Activated CD4-positive, CD25-positive, alpha-beta regulatory T cell treated with anti-CD3 and anti-CD28 coated beads, Interleukin-2, amount 50 U/mL, for 16 hours (primary cell): ENCODE measurements at places on chromosomes 3 and 15.

DNA sequence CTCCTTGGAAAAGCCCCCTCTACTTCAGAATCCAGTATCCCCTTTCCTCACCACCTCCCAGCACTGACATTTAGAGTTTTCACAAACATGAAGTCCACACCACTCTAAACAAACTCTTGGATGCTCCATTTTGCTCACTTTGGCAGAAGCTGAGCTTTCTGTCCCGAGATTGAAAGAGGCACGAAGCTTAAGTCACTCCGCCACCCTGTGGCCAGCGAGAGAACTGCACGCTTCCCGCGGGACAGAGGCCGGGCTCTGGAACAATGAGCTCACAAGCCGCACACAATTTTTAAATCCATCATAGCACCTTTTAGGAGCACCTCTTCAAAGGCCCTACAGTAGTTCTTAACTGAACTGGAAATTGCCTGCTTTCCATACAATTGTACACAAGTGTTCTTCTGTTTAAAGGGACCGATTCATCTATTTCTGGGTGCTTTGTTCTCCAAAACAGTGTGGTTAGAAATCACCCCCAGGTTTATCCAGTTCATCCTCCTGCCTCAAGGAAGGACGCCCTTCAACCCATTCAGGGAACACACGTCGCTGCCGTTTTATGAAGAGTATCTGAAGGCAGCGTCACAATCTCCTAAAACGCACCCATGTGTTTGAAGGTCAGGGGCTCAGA, 226.1 kb downstream of the VPS13C start:
- peak; percentile 47 for DNase-seq

DNA sequence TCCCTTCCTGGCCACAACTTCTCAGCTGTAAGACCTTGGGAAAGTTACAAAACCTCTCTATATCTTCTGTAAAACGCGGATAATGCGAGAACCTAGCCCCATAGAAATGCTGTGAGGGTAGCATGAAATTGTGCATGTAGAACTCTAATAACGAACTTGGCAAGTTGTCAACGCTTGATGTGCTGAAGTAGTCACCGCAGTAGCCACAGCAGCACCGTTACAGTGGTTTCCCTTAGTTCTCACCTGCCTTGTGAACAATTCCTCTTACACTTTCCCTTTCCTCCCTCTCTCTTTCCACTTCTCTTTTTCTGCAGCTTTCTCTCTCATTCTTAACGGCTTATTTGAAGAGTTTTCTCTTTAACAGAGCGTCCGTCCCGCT, 447 bp upstream of the SHQ1 start:
- no peak for DNase-seq

DNA sequence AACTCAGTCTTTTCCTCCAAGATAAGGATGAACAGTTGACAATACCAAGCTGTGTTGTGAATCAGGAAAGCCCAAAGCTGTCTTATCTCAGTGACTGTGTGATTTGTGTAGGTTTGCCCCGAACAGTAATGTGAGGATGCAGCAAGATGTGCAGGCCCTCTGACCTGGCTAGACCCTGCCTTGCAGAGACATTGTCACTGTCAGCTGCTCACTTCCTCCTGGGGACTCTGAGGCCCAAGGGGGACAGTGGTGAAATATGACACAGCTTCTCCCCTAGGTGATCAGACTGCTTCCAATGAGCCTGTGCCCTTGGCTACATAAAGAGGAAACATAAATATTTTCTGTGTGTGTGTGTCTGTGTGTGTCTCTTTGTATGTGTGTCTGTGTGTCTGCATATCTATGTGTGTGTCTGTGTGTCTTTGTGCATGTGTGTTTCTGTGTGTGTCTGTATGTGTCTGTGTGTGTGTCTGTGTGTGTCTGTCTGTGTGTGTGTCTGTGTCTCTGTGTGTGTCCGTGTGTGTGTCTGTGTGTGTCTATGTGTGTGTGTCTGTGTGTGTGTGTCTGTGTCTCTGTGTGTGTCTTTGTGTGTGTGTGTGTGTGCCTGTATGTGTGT, 21.7 kb downstream of the LRRK1 start:
- no peak for DNase-seq

DNA sequence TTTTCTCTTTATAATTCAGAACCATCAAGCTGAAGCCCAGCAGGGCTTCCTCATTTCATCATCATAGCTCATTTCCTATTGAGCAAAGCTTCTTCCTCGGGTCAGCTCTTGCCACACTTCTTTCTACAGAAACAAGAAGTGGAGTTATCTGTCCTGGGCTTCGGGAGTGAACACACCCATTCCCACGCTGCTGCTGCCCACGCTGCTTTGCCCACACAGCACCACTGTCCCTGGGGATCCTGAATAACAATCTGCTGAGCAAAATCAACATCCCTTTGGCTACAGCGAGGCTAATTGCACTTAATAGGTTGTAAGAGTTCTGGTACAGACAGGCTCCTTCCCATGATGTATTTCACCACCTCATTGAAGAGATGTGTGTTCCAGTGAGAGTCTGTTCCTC, 23.7 kb downstream of the CEP19 start:
- DNase-seq = no peak

GRCh38 chr15:59369597-59369996, 3.1 kb downstream of the MYO1E start:
- DNase-seq = no peak

- no peak for DNase-seq
These were observed 156.1 kb downstream of the VPS8 start for GRCh38 chr3:184968115-184968514.

GRCh38 chr3:125080077-125080476, 24.3 kb upstream of the HEG1 start:
- no peak for DNase-seq

DNA sequence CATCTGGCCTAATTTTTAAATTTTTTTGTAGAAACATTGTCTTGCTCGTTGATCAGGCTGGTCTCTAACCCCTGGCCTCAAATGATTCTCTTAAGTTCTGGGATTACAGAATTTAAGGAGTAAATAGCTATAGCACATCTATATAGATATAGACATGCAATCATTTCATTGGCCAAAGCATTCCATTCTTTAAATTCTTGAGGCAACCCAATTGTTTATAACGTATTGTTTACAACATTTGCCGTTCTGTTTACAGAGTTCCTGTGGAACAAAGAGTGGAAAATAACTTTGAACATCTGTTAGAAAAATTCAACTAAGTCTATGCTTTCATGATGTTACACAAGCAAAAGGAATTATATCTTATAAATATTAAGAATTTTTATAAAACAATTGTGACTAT, 205.2 kb upstream of the ROBO2 start:
- no peak for DNase-seq

DNA sequence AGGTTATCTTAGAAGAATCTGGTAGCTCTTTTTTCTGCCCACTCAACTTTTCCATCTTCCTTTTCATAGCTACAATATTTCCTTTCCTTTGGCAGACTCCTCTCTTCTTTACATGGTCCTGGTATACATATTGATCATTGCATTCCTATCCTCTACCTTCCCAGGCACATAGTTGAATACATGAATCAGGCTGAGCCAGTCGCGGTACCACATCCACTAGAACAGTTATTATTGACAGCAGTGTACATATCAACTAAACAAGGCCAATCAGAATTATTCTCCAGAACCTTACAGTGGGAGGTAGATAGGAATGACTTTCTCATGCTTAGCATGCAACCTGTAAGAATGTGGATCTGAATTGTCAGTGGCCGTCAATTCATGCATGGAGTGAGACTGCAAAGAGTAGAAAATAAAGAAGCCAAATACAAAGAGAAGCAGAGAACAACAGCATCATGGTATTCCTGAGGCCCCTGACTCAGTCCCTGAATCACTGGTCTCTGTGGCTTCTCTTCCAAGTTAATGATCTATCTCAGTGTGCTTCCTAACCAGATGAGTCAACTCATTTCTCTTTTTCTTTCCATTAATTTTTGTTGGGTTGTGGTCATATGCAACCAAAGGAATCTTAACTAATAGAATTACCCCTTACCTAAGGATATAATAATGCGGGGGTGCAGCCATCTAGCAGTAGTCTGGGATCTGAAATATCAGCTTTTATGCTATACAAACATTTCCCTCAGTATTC, 60.9 kb upstream of the DCBLD2 start:
- DNase-seq = no peak

- DNase-seq = no peak
These were observed 371.3 kb downstream of the ERC2 start for GRCh38 chr3:56096999-56097398.

GRCh38 chr3:5232570-5232969, 45.1 kb downstream of the EDEM1 start:
- no peak for DNase-seq

GRCh38 chr3:134249935-134250716, 533 bp downstream of the RYK start:
- no peak for DNase-seq
